ENCODE measurements at places on chromosomes 3 and 15.
A peak's percentile ranks its signal among the peaks of the same experiment; 100 is the strongest.

- no peak overlapping the region for H3K27ac ChIP-seq
- DNase-seq: no peak
- peaks cover 11% of the 10 kb centered on the region for H3K4me1 ChIP-seq
Measured at GRCh38 chr15:85531083-85531482, 150.7 kb downstream of the AKAP13 start.

- peak overlapping the region; percentile 100 for H3K27ac ChIP-seq
- H3K36me3 ChIP-seq: peaks cover 10% of the 10 kb centered on the region
- no peak for DNase-seq
- peaks cover 16% of the 10 kb centered on the region for H3K4me1 ChIP-seq
- peak overlapping the region; percentile 98 for H3K4me3 ChIP-seq
Measured at GRCh38 chr3:170359178-170359704, 1.7 kb downstream of the SKIL start.

DNA sequence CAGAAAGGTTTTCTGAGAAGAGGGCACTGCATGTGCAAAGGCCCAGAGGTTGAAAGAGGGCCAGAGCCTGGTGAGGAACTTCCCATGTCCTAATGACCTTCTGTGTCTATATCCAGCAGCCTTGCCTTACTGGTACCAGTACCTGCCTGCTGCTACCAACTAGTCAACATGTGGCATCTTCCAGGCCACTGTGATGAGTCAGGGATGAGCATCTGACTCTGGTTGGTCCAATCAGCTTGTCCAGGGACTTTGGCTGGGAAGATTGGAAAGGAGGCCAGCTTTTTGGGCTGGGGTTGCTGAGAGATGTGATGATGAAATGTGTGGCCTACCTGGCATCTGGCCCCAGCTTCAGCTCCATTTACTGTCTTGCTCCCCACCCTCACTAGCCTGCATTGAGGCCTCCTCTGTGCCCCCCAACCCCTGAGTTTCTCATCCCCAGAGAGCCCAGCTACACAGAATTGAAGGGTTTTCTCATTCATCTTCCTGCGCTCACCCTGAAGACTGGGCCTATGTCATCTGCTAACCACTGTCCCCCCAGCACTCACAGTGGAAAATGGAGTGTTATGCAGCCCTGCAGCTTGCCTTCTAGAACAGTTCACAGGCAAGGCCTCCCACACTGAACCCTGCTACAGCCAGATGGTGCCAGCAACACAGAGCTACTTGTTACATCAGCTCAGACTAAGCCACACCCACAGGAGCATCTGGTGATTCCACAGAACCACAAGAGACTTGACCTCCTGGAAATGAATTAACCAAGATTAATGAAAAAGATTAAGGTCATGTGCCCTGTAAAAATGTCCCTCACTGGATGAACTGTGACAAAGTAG lies 1.3 kb upstream of the TWF2 start:
- peak overlapping the region; percentile 88 for H3K27ac ChIP-seq
- peaks cover 40% of the 10 kb centered on the region for H3K4me1 ChIP-seq
- H3K27me3 ChIP-seq: no peaks in the 10 kb centered on the region

- DNase-seq: no peak
- H3K36me3 ChIP-seq: no peaks in the 10 kb centered on the region
- no peaks in the 10 kb centered on the region for H3K4me1 ChIP-seq
- H3K4me3 ChIP-seq: peak overlapping the region; percentile 58
- H3K27me3 ChIP-seq: no peaks in the 10 kb centered on the region
Measured at GRCh38 chr15:88769161-88769971, 33.9 kb upstream of the ACAN start.

DNA sequence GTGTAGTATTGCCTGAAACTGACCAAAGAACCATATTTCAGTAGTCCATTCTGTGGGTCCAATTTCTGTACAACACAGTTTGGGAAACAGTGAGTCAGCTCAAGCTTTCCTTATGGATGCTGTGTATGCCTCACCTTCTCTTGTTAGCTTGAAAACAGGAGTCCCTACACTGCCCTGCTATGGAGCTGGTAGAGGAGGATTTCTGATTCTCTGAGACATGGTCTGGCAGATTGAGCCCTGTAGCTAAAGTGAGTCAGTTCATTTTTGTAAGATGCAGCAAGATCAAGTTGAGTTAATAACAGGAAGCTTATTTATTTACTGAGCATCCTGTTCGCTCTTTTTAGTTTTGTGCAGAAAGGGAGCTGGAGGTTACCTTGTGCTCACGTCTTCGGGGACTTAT lies 424.1 kb upstream of the RBMS3 start:
- H3K27ac ChIP-seq: no peak overlapping the region
- DNase-seq: no peak
- no peak overlapping the region for H3K4me3 ChIP-seq
- peaks cover 7% of the 10 kb centered on the region for H3K4me1 ChIP-seq
- no peaks in the 10 kb centered on the region for H3K36me3 ChIP-seq
- H3K27me3 ChIP-seq: no peaks in the 10 kb centered on the region

GRCh38 chr3:58049143-58049785 lies 41.0 kb downstream of the FLNB start:
- H3K36me3 ChIP-seq: no peaks in the 10 kb centered on the region
- DNase-seq: no peak
- H3K27me3 ChIP-seq: no peaks in the 10 kb centered on the region

GRCh38 chr15:63947228-63947627 lies 99.1 kb downstream of the DAPK2 start:
- DNase-seq: no peak
- no peaks in the 10 kb centered on the region for H3K27me3 ChIP-seq
- no peak overlapping the region for H3K4me3 ChIP-seq

DNA sequence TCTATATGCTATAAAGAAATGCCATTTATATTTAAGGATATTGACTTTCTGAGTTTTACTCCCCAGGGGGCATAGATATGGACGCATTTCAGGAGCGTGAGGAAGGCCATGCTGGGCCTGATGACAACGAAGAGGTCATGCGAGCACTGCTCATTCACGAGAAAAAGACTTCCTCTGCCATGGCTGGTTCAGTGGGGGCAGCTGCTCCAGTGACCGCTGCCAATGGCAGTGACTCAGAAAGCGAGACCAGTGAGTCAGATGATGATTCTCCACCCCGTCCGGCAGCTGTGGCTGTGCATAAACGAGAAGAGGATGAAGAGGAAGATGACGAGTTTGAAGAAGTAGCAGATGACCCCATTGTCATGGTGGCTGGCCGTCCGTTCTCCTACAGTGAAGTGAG lies 38.4 kb downstream of the GTF2E1 start:
- peaks cover 18% of the 10 kb centered on the region for H3K36me3 ChIP-seq
- H3K4me1 ChIP-seq: no peaks in the 10 kb centered on the region
- H3K27ac ChIP-seq: no peak overlapping the region
- H3K4me3 ChIP-seq: no peak overlapping the region
- no peaks in the 10 kb centered on the region for H3K27me3 ChIP-seq

GRCh38 chr3:175518459-175518858 lies 659.3 kb downstream of the NAALADL2 start:
- H3K27ac ChIP-seq: no peak overlapping the region
- H3K27me3 ChIP-seq: no peaks in the 10 kb centered on the region
- no peaks in the 10 kb centered on the region for H3K36me3 ChIP-seq
- no peak overlapping the region for H3K4me3 ChIP-seq
- no peaks in the 10 kb centered on the region for H3K4me1 ChIP-seq

GRCh38 chr15:57330619-57331340 lies 45.5 kb upstream of the CGNL1 start:
- H3K4me1 ChIP-seq: no peaks in the 10 kb centered on the region
- H3K36me3 ChIP-seq: no peaks in the 10 kb centered on the region
- no peak for DNase-seq
- H3K4me3 ChIP-seq: no peak overlapping the region

DNA sequence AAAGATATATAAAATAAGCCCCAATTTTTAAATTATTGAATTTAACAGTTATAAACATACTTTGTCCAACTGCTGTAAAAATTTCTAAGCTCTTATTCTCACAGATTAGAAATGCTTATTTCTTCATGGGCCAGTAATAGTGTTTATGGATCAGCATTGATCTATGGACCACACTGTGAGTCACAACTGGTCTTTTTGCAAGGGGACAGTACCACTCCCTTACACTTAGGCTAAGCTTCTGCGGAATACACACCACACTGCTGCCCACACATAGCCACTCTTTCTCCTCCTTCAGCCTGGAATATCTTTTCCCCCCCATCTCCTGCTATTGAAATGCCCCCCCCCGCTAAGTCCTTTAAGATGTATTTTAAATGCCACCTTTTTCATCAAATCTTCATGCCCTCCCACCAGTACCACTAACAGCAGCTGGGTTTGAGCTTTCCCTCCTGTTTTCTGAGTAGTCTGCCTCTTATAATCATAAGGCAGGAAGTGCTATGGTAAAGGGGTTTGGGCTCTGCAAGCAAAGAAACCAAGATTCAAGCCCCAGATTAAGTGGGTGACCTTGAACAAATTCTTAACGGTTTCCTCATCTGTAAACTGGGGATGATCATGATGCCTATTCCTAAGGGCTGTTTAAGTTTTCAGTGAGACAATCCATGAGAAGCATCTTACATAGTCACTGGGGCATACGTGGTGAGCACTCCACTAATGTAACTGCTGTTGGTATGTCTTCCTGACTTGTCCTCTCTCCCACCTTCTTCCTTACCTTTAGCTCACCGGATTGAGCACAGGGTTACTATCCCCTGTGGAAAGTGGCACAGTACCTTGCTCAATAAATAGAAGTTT lies 69.2 kb downstream of the DCUN1D1 start:
- H3K27me3 ChIP-seq: no peaks in the 10 kb centered on the region
- H3K27ac ChIP-seq: no peak overlapping the region
- no peaks in the 10 kb centered on the region for H3K4me1 ChIP-seq
- no peak overlapping the region for H3K4me3 ChIP-seq
- H3K36me3 ChIP-seq: peaks cover 23% of the 10 kb centered on the region

DNA sequence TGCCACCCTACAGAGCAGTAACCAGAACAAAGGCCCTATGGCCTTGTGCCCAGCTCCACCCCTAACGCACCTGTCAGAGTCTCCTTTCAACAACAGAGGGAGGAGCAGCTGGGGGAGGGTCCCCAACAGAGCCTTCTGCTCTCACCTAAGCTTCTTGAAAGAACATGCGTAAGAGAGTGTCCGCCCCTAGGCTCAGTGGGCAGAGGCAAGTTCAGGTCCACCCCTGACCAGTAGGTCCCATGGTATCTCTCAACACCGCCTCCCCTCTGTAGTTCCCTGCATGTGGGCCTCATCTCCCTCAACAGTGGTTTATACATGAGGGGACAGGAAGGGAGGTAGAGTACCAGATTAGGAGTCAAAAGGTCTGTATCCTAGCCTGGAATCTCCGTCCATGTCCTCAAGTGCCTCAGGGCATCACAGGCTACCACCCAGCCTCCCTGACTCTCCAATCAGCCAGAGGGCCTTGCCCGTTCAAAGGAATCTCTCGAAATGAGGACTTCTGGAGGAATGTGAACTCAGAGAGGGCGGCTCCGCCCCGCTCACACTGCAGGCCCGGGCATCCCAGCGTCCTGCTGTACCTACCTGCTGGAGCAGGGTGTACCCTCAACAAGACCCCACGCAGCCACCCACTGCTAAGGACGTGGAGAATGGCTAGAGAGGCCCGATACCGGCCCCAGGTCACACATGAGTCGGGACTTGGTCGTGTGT lies 680 bp downstream of the POC1A start:
- H3K27me3 ChIP-seq: no peaks in the 10 kb centered on the region
- H3K4me1 ChIP-seq: peaks cover 6% of the 10 kb centered on the region
- no peaks in the 10 kb centered on the region for H3K36me3 ChIP-seq
- peak overlapping the region; percentile 91 for H3K4me3 ChIP-seq
- no peak for DNase-seq

DNA sequence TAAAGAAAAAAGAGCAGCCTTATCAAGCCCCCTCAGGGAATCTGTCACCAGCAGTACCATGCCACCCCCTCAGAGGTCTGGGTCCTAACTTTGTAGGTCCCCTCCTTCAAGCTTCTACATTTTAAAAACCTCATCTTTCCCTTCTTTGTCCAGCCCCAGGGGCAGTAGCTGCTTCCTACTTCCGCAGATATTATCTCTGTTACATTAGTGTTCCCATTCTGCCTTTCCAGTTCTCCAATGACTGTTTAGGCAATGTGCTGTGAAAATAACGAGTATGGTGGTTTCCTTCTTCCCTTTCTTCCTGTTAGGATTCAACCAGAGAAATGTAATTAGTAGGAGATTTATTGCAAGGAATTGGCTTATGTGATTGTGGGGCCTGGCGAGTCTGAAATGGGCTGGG lies 126.1 kb upstream of the TNIK start:
- H3K27ac ChIP-seq: no peak overlapping the region
- no peak for DNase-seq
- no peaks in the 10 kb centered on the region for H3K27me3 ChIP-seq
- H3K4me1 ChIP-seq: no peaks in the 10 kb centered on the region
- no peak overlapping the region for H3K4me3 ChIP-seq
- H3K36me3 ChIP-seq: no peaks in the 10 kb centered on the region

GRCh38 chr3:98692787-98693473 lies 70.2 kb upstream of the ST3GAL6 start:
- no peaks in the 10 kb centered on the region for H3K36me3 ChIP-seq
- H3K27ac ChIP-seq: no peak overlapping the region
- H3K4me1 ChIP-seq: no peaks in the 10 kb centered on the region
- no peak overlapping the region for H3K4me3 ChIP-seq
- no peaks in the 10 kb centered on the region for H3K27me3 ChIP-seq

GRCh38 chr3:39434574-39434973 lies 28.1 kb downstream of the RPSA start:
- no peak overlapping the region for H3K4me3 ChIP-seq
- no peaks in the 10 kb centered on the region for H3K36me3 ChIP-seq
- H3K4me1 ChIP-seq: no peaks in the 10 kb centered on the region
- no peak for DNase-seq
- no peaks in the 10 kb centered on the region for H3K27me3 ChIP-seq
- H3K27ac ChIP-seq: no peak overlapping the region

GRCh38 chr3:32340039-32340438 lies 51.6 kb upstream of the CMTM7 start:
- no peak for DNase-seq
- no peak overlapping the region for H3K27ac ChIP-seq
- H3K4me1 ChIP-seq: no peaks in the 10 kb centered on the region

All from ascending aorta (tissue), 2 donors.